ENCODE measurements at places on chromosomes 7 and 10. TPM values are rescaled to one million over a fixed set of nuclear protein-coding genes. Genes with fewer than 3 reads are reported as not detected.

The CTTNBP2 gene
- 2.6 TPM for total RNA-seq

The UTF1 gene
- total RNA-seq = not detected

The SPDYE6 gene
- not detected for total RNA-seq

The IFIT1B gene
- total RNA-seq = not detected

- H3K27me3 ChIP-seq = no peaks in the 10 kb centered on the region
- no peak overlapping the region for H3K27ac ChIP-seq
- no peak overlapping the region for H3K4me3 ChIP-seq
- no peaks in the 10 kb centered on the region for H3K36me3 ChIP-seq
Measured at GRCh38 chr7:129240119-129240820, 15.4 kb downstream of the AHCYL2 start.

- no peaks in the 10 kb centered on the region for H3K27me3 ChIP-seq
- no peak overlapping the region for H3K4me3 ChIP-seq
Measured at GRCh38 chr10:21950566-21950965, 53.0 kb downstream of the DNAJC1 start.

DNA sequence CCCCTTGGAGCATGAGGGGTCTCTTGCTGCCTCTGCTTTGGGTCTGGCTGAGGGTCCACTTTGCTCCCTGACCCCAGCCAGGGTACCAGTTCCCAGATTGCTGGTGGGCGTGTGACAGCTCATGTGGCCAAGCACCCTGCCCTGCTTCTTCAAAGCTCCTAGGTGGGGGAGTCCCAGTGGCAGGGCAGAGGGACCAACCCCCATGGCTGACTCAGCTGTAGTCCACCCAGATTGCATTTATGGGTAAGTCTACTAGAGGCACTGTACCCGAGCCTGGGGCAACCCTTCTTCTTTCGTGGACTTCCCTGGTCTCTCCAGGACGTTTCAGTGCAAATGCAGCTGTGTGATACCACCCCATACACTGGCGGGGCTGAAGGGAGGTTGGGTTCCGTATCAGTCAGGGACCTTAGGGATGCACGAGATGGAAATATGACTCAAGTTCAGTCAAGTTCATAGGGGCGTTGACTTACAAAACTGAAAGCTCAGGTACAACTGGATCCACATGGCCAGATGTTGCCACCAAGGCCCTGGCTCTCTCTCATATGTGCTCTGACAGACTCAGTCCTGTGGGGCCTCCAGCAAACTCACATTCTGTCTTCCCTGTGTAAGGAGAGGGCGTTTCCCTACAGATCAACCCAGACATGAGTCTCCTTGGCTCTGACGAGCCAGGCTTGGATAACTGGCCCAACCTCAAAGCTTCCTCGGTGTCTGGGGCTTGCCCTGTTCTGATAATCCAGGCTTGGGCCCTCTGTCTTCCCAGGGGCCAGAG, 13.6 kb downstream of the PTPRE start:
- H3K36me3 ChIP-seq = no peaks in the 10 kb centered on the region
- H3K4me1 ChIP-seq = no peaks in the 10 kb centered on the region
- DNase-seq = no peak
- H3K4me3 ChIP-seq = no peak overlapping the region

All from transverse colon (tissue), 4 donors.